ENCODE measurements at places on chromosomes 2 and 18. TPM values are rescaled to one million over a fixed set of nuclear protein-coding genes. Genes with fewer than 3 reads are reported as not detected.

The PLCL1 gene
- total RNA-seq: 2.0 TPM

The AQP12B gene
- total RNA-seq: not detected

The DCC gene
- not detected for total RNA-seq

The OTOS gene
- total RNA-seq: not detected

The GLB1L gene
- total RNA-seq: 4.2 TPM

The OXER1 gene
- total RNA-seq: not detected

The VWA3B gene
- total RNA-seq: not detected

The SERPINB11 gene
- total RNA-seq: not detected

The LONRF2 gene
- not detected for total RNA-seq

The PAX3 gene
- total RNA-seq: not detected

The SLC4A5 gene
- total RNA-seq: not detected

The UGT1A3 gene
- not detected for total RNA-seq

The CTAGE1 gene
- total RNA-seq: not detected

The CAPN13 gene
- total RNA-seq: not detected

The DNAJC27 gene
- 1.6 TPM for total RNA-seq

The GALNT1 gene
- total RNA-seq: 169 TPM

The MC4R gene
- not detected for total RNA-seq

The KIDINS220 gene
- 89.9 TPM for total RNA-seq

The ALPI gene
- total RNA-seq: not detected

The GAL3ST2 gene
- not detected for total RNA-seq

The KCNJ13 gene
- total RNA-seq: not detected

The RNF152 gene
- total RNA-seq: 123 TPM

The SEPTIN10 gene
- total RNA-seq: 99.7 TPM

The AMER3 gene
- not detected for total RNA-seq

The DSG1 gene
- not detected for total RNA-seq

The TLX2 gene
- not detected for total RNA-seq

All from bladder microvascular endothelial cell (primary cell).